ENCODE measurements at places on chromosomes 16 and 17.

- DNase-seq = no peak
Measured at GRCh38 chr17:76544546-76545365, 4.9 kb downstream of the PRCD start.

DNA sequence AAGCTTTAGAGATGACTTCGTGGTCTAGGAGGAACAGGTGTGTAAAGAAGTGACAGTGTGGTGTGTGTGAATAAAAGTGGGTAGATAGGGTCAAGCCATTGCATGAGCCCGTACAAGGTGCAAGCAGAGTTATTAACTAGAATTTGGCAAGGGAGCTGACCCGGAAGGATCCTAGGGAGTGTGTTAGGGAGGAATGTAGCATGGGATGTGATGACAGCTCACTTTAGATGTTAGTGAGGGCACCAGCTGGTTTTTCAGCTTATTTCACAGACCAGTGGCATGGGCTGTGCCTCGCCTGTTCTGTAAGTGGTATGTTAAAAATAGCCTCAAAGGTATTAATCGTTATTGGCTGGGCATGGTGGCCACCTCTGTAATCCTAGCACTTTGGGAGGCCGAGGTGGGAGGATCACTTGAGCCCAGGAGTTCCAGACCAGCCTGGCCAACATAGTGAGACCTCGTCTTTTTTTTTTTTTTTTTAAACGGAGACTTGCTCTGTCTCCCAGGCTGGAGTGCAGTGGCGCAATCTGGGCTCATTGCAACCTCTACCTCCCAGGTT, 8.3 kb downstream of the ANKRD40CL start:
- DNase-seq = no peak

- no peak for DNase-seq
Measured at GRCh38 chr16:693766-694165, 3.6 kb upstream of the WDR24 start.

DNA sequence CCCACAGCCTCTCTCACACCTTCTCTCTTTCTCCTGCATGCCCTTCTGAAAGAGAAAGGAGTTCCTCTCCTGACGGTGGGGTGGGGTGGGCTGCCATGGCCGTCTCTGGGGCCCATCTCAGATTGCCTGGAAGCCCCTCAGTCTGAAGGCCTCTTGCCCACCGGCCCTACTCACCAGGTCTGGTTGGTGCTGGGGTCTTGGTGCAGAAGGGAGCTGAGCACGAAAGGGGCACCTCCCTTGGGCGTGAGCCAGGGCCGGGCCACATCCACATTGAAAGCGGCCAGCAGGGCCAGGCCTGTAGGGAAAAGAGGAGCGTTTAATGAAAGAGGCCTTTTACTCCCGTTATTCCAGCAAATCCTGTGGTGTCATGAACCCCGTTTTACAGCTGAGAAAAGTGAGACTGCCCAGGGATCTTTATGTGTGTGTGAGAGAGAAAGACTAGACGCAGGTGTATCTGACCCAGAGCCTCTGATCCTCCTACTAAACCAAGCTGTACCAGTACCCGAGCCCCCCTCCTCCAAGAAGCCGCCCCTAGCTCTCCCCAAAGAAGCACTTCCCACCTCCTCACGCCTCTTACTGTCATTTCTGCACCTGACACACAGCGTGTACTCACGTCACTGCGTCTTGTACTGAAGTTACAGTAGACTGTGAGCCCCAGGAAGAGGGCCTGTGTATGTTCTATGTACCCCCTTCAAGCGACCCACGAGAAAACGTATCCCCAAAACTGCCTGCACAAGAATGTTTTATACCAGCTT, 23.4 kb downstream of the ITGAE start:
- DNase-seq = no peak

GRCh38 chr16:11118479-11118878, 137.5 kb downstream of the SOCS1 start:
- no peak for DNase-seq

GRCh38 chr16:58118801-58119508, 10.2 kb downstream of the CFAP20 start:
- no peak for DNase-seq

DNA sequence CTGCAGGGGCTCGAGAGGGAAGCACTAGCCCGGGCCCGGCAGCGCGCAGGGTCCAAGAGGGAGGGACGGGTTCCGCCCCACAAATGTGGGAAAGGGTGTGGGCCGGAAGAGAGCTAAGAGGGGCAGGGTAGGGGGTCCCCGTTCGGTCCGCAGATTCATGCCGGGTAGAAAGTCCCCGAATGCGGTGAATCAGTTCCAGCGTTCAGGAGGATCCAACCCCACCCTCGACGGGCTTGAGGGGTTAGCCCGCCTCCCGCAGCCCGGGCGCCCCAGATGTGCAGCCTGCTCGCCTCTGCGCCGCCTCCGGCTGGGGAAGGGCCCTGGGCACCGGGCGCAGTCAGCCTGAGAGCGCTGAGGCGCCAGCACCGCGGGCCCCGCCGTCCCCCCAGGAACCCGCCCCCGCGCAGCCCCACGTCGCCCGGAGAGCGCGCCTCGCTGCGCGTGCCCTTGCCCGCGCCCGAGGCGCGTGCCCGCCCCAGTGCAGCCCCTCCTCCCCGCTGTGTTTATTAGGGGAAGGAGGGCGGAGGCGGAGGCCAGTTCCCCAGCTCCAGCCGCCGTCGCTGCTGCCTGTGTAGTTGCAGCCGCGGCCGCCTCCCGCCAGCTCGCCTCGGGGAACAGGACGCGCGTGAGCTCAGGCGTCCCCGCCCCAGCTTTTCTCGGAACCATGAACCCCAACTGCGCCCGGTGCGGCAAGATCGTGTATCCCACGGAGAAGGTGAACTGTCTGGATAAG, at the start of gene LASP1:
LASP1 (plus strand) TSS at position 533 of the 733 bp plus-strand sequence; CDS start at position 665, 132 bp downstream.
- DNase-seq = peak; percentile 93

GRCh38 chr17:31329221-31329620, 7.8 kb upstream of the EVI2A start:
- DNase-seq = no peak

DNA sequence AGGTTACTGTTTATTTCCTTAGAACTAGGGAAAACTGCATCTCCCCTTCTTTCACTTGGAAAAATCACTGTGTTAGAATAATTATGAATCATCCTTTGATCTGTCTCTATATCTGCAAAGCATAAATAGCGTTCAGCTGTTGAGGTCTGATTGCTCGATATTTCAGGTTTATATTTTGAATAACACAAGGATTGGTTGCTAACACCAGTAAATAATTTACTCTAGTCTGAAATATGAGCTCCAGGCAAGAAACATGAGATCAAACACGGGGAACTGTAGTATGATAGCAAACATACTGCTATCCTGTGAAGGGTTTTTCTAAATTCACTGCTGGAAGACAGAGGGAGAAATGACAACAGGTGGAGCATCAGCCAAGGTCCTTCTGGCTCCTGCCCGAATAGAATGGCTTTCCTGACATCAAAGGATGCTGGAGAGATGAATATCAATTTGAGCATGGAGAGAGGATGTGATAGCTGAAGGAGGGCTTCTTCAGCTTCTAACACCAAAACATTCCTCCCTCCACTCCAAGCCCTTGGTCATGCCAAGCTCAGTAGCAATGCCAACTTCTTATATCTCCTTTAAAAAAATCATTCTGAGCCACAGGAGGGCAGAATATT, 450.3 kb downstream of the SHISA9 start:
- DNase-seq = no peak
